ENCODE measurements at places on chromosomes 1 and 21.
A peak's percentile ranks its signal among the peaks of the same experiment; 100 is the strongest.

DNA sequence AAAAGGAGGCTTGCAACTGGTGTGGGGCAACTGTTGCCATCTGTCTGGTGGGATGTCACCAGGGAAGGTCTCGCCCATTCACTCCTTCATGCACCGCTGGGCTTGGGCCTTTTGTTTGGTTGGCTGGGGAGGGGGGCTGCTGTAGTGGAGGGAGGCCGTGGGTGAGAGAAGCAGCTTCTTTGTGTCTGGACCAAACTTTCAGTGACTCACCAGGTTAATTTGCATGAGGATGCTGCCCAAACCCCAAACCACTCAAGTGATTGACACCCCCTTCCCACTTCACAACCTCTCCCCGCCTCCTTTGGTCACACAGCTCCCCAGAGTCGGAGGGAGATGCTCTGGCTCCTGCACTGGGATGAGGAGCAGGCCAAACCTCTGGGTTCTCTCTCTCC, 19.7 kb downstream of the BTG2 start:
- DNase-seq, result no peak

DNA sequence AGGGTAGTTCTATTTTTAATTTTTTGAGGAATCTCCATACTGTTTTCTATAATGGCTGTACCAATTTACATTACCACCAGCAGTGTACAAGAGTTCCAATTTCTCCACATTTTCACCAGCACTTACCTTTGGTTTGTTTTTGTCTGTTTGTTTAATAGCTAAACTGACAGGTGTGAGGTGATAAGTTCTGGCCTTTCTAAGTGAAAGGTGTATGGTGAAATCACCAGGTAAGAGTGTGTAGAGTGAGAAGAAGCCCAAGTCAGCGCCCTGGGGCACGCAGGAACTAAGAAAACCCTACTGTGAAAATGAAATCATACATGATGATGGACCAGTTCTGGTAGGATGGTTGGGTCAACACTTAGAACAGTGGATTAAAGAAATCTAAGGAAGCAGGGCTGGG, 34.5 kb downstream of the BTG3 start:
- no peak for DNase-seq

GRCh38 chr1:110380672-110381283, 10.0 kb downstream of the SLC16A4 start:
- no peak for DNase-seq

GRCh38 chr1:44609768-44610526, 64.3 kb downstream of the TMEM53 start:
- DNase-seq, result no peak

DNA sequence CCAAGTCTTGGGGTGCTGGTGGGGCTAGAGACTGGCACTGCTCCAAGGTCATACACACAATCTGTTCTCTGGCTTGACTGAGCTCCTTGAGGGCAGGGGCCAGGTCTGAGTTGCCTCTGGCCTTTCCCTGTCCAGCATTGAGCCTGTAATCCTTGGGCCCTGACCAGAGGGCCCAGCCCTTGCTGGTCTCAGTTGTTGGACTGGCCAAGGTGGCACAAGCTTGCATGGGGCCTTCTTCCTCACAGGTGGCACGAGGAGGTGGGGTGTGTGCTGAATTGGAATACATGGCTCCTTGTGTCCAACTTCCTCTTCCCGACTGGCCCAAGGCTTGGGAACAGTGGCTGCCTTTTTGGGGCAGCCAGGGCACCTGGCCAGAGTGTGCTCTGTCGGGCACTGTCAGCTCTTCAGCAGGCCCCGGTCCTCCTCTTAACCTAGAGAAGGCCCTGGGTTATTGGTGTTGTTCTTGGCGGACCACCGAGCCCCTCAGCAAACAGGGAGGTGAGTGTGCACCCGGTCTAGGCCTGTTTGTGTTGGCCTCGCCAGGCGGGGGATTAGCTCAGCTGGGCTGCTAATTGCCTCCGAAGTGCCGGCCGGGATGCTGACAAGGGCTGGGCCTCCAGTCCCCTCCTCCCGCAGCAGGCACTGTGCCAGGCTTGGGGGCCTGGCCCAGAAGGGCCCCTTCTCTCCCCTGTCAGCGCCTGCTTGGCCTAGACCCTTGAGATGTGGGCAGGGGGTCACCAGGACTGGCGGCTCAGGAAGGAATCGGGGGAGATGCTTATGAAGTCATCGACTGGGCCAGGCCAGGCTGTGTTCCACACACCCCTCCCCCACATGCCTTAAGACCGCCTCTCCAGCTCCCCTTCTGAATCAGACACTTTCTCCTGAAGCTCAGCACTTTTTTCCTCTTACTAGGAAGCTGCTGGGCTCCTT, 28.5 kb downstream of the WNT4 start:
- DNase-seq, result no peak

DNA sequence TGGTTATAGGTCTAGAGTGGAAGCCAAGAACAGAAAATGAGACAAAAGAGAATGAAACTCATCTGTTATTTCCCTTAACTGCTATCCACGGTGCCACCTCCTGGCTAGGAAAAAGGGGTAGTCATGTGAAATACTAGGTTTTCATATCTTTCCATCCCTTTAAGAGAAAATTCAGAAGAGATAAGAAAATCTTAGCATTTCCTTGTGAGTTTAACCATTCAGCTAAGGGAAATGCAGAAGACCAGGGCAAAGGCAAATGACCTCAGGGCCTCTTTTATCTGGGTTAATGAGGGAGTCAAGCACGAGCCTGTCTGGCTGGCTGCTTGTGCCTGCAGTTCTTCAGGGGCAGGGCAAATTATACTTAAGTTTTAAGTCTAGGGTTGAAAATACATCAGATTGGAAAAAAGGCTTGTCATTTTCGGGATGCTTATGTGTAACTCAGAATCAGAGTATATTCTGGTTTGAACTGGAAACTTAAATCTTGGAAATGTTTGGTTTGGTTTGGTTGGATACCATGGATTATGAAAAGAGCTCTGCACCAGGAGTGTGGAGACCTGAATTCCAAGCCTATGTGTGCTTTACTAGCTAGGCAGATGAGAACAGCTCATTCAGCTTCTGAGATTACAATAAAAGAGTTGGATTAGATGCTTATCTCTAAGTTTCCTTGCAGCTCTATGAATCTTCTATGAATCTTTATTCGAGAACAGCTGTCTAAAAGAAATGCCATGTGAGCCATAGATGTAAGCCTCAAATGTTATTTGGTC, 19.9 kb downstream of the NIBAN1 start:
- DNase-seq, result no peak

DNA sequence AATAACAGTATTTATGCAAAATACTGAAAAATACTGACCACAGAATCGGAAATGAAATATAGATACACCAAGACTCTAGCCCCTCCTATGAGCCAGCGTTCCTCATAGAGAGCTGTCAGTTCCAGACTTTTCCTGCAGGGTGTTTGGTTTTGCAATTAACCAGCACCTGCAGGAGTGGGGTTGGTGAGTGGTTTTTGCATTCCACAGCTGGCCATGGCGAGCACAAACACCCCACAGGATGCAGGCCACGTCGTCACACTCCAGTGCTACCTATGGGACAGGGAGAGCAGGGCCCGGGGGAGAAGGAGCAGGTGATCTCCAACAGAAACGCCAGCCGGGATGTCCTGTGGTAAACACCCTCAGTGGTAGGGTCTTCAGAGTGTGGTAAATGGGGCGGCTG, 94.1 kb downstream of the ERG start:
- no peak for DNase-seq

GRCh38 chr1:58287894-58288623, 258.5 kb downstream of the OMA1 start:
- DNase-seq, result no peak

GRCh38 chr1:235648954-235649367, 623 bp downstream of the GNG4 start:
- peak; percentile 43 for DNase-seq

Data from activated CD8-positive, alpha-beta memory T cell treated with anti-CD3 and anti-CD28 coated beads for 1 hour (primary cell).